ENCODE measurements at places on chromosomes 2 and 18.
A peak's percentile ranks its signal among the peaks of the same experiment; 100 is the strongest.

DNA sequence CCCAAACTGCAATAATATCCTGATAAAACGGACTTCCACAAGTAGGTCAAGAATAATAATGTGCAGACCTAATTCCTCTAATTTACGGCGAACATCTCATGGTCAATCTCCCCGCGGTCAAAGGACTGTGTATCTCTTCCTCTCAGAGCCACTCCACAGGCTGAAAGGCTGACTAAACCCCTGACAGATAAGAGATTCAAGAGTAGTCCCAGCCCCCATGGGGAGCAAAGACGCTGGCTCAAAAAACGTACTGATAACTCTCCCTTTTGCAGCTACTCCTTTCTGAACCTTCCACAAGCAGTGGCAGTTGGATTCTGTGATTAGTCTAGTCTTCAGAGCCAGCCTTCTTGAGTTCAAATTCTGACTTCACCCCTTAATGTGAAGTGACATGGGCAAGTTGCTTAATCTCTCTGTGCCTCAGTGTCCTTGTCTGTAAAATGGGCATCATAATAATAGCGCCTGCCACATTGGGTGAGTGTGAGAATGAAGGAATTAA is 19.7 kb upstream of the IL18R1 start:
- no peak for DNase-seq

GRCh38 chr18:34880882-34881834 is 160.1 kb upstream of the MAPRE2 start:
- no peak for DNase-seq

DNA sequence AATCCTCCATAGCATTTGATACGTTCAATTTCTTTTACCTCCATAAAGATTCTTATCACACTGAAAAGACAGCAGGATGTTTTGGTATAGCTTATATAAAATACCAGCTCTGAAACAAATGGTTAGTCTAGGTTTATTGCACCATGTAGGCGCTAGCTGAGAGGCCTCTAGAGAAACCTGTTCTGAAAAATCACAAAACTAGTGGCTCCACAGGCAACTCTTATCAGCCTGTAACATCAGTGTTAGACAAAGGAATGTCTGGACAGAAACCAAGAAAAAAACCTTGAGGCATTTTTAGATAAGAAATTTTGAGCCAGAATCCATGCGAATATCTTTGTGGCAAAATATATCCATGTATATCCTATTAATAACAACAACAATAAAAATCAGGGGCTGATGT is 440.4 kb upstream of the MAP2 start:
- no peak for DNase-seq

DNA sequence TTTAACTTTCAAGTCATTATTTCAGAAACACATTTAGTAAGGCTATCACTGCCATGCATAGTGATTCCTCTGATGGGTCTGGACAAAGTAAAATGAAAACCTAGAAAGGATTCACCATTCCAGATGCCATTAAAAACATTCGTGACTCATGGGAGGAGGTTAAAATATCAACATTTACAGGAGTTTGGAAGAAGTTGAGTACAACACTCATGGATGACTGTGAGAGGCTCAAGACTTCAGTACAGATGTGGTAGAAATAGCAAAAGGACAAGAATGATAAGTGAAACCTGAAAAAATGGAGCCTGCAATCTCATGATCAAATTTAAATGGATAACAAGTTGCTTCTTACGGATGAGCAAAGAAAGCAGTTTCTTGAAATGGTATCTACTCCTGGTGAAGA is 5.8 kb upstream of the TWSG1 start:
- no peak for DNase-seq

DNA sequence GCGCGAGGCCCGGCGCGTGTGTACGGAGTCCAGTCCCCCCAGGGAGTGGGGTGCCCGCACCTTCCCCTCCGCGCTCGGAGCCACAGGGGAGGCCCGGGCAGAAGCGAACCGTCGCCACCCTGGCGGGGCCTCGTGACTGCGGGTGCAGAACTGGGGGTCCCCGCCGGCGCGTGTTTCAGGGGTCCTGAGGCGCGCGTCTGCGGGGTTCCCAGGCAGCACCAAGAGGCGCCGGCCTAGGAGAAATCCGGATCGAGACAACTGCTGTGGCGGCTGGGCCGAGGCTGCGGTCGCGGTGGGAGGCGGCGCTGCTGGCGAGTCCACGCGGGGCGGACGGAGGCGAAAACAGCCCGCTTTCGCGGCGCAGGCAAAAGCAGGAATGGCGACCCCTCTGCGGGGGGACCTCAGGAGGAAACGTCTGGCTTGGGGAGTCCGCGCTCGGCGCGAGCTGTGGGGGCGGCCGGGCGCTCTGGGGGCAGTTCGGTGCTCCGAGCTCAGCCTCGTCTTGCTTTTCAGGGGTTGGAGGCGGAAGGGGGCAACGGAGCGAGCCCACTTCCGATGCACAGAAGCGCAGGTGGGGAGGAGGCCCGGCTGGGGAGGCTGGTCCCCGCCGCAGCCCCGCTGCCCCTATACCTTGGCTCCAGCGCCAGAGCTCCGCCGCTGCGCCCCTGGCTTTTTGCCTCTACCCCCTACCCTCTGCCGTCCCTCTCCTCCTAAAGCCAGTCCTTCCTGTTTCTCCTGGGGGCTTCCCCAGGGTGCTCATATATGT is 81.5 kb upstream of the LDLRAD4 start:
- DNase-seq, result peak; percentile 49

GRCh38 chr2:70344195-70344594 is 42.3 kb upstream of the FAM136A start:
- DNase-seq, result no peak

- DNase-seq, result no peak
Measured at GRCh38 chr2:217709478-217710210, 293.2 kb downstream of the TNS1 start.

DNA sequence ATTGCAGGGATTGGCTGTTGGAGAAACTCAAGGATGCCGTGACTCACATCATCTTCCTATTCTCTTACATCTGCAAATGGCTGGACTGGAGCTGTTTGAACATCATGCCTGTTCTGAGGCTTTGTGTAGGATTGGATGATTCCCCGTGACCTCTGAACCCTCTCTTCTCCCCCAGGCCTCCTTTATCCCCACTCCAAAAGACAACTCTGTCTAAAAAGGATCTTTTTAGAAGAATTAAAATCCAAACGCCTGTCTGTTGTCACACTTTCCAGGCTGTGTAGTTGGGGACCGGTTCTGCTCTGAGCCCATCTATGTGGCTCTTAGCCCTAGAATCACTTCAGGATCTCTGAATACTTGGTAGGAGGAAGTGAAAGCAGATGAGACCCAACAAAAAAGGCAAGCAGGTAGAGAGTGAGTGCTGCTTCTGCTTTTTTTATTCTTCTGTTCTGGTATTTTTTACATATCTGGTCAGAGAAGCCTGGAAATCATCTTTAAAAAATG is 565 bp downstream of the SP140 start:
- peak; percentile 13 for DNase-seq

DNA sequence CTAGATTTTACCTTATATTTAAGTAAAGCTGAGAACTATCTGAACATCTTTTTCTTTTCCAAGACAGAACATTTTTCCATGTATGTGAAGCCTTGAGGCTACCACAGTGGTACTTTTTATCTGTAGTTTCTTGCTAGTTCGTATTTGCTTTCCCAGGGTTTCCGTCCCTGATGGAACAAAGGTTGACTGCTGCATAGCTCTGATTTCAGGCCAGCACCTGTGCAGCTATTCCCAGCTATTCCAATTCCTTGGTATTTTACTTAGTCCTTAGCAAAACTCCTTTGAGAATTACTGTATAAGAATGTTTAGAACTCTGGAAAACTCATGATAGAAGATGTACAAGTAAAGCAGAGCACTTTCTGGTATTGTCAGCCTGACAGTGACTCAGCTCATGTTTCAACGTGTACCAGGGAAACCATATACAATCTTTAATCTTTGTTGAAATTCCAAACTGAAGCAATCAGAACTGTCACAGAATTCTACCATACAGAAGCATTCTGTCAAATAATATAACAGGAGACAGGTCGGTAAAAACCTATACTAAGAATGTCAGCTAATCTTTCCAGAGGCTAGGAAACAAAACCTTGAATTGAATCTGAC is 162.2 kb downstream of the PKP4 start:
- DNase-seq, result no peak

DNA sequence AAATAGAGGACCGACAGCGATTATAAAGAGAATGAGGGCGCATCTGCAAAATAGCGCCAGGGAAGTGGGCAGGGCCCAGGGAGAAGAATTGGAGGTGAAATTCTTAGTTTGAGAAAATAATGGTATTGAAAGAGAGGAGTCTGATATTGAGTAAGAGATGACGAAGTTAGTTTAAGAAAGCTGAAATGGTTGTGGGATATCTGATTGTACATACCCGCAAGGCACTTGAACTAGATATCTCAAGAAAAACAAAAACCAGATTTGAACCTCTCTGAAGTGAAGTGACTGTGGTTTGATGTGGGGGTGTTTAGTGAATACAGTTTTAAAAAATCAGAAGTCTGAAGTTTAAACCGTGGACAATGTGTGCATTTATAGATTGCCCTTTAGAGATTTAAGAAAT is 38.9 kb downstream of the ZNF532 start:
- no peak for DNase-seq

DNA sequence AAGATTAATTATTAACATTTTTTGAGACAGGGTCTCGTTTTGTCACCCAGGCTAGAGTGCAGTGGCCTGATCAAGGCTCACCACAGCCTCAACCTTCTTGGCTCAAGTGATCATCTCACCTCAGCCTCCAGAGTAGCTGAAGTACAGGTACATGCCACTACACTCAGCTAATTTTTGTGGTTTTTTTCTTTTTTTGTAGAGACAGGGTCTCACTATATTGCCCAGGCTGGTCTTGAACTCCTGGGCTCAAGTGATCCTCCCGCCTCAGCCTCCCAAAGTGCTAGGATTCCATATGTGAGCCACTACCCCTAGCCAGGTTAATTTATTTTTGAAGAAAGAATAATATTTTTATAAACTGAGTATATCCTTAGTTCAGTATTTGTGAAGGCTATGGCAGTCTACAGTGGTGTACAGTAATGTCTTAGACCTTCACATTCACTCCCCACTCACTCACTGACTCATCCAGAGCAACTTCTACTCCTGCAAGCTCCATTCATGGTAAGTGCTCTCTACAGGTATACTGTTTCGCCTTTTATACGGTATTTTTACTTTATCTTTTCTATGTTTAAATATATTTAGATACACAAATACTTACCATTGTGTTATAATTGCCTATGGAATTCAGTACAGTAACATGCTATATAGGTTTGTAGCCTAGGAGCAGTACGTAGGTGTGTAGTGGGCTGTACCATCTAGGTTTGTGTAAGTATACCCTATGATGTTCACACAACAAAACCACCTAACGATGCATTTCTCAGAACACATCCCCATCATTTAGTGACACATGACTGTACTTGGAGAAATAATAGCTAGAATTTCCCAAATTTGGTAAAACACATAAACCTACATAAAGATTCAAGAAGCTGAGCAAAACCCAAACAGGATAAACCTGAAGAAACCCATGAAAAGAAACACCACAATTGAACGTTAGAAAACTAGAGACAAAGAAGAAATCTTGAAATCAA is 38.6 kb downstream of the MGAT4A start:
- peak; percentile 27 for DNase-seq

Data from CD4-positive, alpha-beta T cell treated with Interleukin-17A for 4 hours (primary cell).